Activated CD4-positive, alpha-beta T cell treated with anti-CD3 and anti-CD28 coated beads, Interleukin-2, amount 50 U/mL, for 16 hours (primary cell): ENCODE measurements at places on chromosomes 11 and 22.
A peak's percentile ranks its signal among the peaks of the same experiment; 100 is the strongest.

DNA sequence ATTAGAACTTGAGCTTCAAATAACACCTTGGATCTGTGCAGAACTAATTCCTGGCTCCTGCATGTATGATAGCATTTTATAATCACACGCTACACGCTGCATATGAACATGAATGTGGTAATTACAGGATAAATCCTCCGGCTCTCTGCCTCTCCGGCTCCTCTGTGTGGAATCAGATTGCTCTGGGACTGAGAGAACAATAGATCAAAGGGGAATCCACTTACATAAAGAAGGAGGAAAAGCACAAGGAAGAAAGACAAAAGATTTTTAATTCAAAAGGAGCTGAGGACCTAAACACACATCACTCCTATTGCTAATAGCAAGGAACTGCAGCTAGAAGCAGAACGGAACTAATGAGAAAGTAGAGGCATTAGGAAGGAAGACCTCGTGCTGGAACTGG is 240.9 kb downstream of the NTM start:
- no peak for DNase-seq

GRCh38 chr11:111598559-111598958 is 3.7 kb upstream of the SIK2 start:
- no peak for DNase-seq

DNA sequence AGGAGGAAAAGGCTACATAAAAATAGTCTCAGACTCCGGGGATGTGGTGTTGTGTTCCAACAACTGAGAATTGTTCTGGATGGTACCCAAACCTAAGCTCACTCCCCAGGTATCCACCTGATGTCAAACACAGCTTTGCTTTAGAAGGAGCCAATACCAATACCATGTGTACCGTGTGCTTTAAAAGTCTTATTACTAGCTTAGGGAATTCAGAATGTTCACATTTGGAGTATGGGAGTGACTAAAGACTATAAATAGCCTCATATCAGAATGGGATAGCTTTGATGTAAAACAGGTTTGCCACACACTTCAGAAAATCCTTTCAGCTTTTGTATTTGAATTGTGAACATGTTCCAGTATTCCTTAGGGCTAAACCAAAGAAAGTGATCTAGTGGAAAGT is 248.7 kb upstream of the ARHGAP42 start:
- no peak for DNase-seq

DNA sequence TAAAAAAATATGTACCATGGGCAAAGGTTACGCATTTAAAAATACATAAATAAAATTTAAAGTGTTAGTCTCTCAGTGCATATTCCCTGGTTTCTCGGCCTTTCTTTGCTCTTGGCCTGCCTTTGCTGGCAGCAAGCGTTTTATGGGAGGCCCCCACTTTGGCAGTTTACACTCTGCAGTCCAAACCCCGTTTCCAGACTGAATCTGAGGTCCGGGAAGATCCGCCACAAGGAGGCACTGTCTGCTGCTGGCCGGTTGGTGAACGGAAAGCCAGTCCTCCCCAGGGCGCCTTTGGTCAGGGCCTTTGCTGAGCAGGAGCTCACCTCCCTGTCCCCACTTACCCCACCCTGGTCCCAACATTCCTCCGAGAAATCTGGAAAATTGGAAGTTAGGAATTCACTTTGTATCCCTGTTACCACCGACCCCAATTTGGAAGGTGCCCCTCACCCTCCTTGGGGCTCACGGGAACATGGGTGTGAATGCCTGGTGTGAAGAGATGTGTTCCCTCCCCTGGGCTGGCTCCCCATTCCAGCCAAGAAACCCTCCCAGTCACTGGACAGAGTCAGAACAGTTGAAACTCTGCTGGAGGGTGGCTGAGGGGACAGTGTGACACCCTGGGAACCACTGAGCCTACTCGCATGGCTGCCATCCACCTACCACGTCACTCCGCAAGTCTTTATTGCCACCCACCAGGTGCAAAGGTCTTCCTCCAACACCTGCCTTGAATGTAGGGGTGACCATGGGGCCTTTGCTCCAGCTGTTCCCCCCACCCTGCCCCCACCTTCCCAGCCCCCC is 9.4 kb upstream of the SF1 start:
- peak; percentile 41 for DNase-seq
